ENCODE measurements at places on chromosomes 5 and 9.
A peak's percentile ranks its signal among the peaks of the same experiment; 100 is the strongest.

DNA sequence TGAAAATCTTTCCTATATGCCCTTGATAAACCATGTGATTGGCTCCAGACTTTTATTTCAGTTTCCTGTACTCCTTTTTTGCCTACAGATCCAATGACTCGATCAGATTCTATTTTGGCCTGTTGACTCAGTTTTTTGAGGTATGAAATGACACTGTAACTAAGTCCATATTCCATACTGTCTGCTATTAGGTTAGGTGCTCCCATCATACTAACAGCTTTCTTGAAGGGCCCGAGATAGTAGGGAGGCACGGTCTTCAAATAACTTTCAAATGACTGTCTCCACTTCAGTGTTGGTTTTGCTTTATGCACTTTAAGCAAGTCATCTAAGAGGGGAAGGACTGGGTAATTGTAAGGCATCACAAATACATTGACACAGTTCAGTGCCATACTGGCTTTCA is 295.4 kb upstream of the DAB2 start:
- no peak for DNase-seq

DNA sequence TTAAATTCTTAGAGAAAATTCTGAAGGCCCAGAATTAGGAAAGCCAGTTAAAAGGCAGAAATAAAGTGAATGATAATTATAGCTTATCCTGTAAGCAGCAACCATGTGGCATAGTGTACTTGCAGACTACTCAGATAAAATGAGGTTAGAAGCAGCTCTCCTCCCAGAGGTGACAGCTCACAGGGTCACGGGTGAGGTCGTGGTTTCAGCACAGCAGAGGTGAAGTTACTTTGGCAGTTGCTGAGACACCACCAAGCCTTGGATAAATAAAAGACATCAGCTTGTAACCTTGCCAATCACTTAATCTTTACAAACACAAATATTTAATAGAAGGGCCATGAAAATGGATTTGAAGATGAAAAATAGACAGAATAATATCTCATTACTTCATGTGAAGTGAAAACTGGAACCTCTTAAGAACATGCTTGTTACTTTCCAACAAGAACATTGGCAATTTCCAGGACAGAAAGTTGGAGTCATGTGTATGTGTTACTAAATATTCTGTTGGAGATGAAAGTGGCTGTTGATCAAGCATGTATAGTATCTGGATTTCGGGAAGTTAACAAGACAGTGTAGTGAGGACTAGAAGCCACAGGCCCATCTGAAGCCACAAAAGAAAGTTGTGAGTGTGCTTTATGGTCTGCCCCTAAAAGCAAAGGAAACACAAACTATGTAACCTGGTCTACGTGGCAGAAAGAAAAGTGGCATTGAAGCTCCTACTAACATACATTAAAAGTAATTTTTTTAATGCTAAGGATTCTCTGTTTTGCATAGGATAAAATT is 134.4 kb downstream of the ERCC6L2 start:
- DNase-seq: no peak

- DNase-seq: no peak
Measured at GRCh38 chr9:111076042-111076441, 37.8 kb upstream of the LPAR1 start.

DNA sequence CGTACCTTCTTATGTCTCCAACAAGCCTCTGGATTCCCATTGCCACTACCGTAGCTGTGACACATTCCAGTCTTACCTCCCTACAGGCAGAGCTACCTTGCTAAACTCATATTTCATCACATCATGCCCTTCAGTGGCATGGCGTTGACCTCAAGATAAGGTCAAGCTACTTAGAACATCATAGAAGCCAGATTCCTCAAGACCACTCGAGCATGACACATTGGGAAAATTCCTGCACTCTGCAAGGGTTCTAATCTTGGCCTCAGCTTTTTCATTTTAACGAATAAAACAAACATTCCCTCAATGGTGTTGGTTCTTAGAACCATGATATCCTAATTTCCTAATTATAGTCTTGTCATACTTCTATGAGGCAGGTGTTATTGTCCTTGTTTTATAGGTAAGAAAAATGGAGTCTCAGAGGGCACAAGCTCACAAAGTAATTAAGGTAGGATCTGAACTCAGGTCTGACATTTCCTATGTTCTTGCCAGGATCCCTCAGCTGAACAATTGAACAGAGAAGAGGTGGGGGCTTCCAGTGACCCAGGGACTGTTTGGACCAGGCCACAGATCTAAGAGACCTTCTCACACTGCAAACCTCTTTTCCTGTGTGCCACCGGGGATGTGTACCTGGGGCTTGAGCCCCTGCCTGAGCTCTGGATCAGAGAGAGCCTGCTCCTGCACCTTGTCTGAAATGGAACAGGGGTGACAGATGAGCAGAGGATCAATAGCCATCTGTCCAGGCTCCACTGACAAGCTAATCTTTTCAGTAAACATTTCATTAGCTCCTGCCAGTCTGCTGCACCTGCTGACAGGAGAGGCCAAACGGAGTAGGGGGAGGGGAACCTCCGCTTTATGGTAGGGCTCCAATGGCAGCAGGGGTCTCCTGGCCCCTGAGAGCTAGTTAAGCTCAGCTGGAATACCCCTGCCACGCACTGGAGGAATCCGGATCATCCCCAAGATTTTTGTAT is 49.3 kb downstream of the ALG2 start:
- peak; percentile 87 for DNase-seq

- no peak for DNase-seq
Measured at GRCh38 chr9:93093877-93094657, 1.9 kb upstream of the CARD19 start.

GRCh38 chr5:94153736-94154450 is 412.5 kb upstream of the POU5F2 start:
- DNase-seq: no peak

DNA sequence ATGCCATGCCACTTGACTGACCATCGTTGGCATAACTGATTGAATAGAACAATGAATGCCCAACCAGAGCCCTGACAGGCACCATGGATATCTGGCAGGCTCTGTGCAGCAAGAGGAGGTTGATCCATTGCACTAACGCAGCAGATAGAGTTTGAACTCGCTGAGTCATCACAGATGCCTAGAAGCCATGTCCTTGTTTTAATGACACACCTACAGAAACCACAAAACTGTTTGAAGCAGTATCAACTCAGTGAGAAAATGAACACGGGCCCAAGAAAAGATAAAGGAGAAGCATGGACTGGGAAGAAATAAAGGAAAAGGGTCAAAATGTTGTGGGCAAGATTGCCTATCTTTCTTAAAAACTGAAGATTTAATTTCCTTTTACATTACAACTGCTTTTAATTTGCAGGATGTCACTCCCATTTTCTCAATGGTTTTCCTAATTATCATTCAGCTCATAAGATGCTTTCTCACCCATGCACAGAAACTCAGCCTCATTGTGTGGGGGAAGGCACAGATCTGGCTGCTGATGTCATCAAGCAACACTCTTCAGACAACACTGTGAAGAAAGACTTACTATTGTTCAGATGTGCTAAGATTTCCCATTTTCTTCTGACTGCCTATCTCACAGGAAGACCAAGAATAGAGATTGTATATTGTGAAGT is 129.0 kb downstream of the PIK3R1 start:
- peak; percentile 61 for DNase-seq

DNA sequence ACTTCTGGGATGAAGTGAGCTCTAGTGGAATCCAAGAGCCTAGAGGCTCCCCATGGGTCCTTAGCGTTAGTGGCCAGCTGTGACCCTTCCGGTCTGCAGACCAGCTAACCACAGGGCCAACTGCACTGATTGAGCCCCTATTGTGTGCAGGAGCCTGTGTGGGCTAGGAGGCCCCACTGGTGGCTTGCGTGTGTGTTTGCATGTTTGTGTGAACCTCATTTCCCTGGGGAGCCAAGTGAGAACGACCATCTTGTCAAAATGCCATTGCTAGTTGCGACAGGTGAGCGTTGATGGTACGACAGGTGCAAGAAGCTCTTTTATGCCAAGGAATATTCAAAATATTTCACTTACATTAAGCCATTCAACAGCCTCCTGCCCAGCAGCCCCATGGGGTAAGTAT is 44.1 kb upstream of the ANKRD33B start:
- DNase-seq: no peak

Measured in DMS53 (cell line).